ENCODE measurements at places on chromosomes 13 and 19. TPM values are rescaled to one million over a fixed set of nuclear protein-coding genes. Genes with fewer than 3 reads are reported as not detected.

Gene TEKTIP1
- not detected for total RNA-seq

Gene OPA3
- total RNA-seq, result 2.1 TPM

Gene KCNRG
- total RNA-seq, result 3.5 TPM

Gene ATP1A3
- total RNA-seq, result not detected

Gene ZNF443
- 2.9 TPM for total RNA-seq

Measured in smooth muscle cell of the coronary artery (primary cell).